Aorta (tissue), 5 donors: ENCODE measurements at places on chromosomes 16 and 17. TPM values are rescaled to one million over a fixed set of nuclear protein-coding genes. Genes with fewer than 3 reads are reported as not detected.

- no peak for DNase-seq
These were observed 6.1 kb upstream of the GAA start for GRCh38 chr17:80095038-80095843.

DNA sequence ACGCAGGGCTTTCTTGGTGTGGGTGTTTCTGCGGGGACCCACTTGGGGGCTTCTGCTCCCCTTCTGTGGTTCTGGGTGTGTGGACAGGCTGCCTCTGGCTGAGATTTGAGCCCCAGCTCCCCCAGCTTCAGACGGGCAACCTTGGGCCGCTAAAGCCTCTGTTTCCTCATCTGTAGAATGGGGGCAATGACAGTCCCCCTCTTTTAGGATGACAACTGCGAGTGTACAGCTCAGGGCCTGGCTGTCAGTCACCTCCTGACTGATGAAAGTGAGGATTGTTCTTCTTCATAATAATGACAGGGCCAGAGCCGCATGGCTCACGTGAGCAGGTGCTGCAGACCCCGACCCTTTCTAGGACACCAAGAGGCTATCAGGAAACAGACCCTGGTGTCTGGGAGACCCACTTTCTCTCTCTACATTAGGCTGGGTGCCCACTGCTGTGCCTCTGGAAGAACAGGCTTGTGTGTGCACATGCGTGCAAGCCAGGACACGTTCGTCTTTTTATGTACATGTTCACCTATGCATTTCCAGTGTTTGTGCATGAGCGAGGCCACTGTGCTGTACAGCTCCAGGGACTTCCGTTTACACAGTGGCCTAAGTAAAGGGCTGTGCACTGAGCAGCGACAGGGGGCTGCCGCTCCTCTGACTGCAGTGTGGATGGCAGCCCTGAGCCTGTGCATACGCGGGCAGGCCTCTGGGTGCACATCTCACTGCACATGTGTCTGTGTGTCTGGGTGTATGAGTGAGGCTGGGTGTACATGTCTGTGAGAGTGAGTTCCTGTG, 4.6 kb downstream of the SPNS3 start:
- DNase-seq, result no peak

GRCh38 chr16:84861671-84862070, 41.9 kb downstream of the CRISPLD2 start:
- no peak for DNase-seq

- no peak for DNase-seq
These were observed 200.8 kb downstream of the PRKCB start for GRCh38 chr16:24036614-24037013.

- peak; percentile 42 for DNase-seq
These were observed 24.6 kb downstream of the RPH3AL start for GRCh38 chr17:327971-328370.

GRCh38 chr16:63776034-63776433, 1345.8 kb downstream of the CDH11 start:
- DNase-seq, result no peak

KRT15 gene
- not detected for total RNA-seq

UTS2R gene
- not detected for total RNA-seq

DNA sequence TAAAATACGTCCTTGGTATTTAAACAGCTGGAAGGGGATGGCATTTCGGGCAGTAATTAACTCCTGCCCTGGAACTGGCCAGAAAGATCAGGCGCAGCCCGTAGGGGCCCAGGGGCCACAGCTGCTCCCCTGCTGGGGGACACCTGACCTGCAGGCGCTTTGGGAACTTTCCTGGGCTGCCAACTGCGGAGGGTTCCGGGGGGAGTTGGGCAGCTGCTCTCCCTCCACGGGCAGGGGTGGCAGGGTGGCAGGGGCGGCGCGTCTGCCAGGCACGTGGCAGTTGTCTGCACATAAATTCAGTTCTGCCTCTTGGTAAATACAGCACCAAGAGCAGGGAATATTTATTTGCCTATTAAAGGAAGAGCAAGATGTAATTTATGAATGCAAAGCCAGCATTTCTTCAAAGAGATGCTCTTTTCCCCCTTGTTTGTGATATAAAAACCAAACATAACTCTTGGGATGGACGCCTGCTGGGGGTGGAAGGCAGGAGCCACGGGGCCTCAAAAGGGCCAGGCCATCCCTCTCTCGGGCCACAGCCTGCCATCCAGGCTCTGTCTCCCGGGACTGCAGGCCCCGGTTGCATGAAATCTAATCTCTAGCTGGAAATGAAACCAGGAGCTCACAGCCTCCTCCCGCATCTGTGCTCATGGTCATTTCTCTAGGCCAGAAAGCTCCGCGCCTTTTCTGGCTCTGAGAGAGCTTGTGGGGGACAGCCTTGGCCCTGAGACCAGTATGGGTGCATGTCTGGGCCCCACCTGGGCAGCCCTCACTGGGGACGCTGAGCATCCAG, 29.9 kb upstream of the CHMP6 start:
- no peak for DNase-seq

GP1BA gene
- total RNA-seq, result 0.19 TPM

- DNase-seq, result no peak
These were observed 65.1 kb downstream of the NUP93 start for GRCh38 chr16:56795011-56795410.

DNA sequence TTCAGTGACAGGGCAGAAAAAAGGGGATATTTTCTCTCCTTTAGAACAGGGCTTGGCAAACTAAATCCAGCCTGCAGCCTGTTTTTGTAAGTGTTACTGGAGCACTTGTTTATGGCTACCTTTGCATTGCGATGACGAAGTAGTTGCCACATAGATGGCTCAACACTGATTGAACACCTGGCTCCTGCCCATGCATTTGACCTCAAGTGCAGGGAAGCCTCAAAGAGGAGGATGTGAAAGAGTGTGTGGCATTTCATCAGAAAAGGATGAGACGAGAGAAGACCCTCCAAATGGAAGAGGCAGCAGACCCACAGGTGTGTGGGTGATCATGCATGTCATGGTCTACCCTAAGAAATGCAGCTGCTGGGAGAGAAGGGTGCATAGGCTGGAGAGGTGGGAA, 32.7 kb upstream of the IRX5 start:
- DNase-seq, result no peak

DNA sequence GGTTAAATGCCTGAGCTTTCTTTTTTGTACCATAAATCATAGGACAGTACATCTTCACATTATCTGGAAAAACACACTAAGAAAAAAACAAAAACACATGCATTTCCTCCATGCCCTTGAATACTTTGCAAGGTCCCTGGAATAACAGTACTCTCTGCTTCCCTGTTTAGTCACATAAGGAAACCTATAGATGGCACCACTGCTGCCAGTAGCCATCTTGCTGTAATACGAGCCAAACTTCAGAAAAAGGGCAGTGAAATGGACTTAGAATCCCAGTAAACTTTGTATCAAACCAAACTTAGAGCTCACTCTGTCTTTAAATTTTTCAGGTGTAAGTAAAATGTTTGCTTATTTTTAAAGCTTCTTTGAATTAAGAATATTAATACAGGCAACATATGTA, 435.5 kb downstream of the KCNJ2 start:
- DNase-seq, result no peak

DNA sequence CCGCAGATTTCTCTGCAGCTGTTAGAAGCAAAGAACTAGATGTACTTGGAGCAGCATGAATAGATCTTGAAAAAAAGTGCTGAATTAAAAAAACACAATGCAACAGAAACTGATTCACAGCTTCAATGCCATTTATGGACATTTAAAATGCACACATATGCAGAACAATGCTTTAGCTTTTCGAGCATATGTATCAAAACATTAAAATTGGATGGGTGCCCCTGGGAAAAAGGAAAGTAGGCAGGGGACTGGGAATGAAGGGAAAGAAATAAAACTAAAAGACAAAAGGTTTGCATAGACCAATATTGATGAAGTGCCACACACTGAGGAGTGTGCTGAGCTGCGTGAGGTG, 5.0 kb downstream of the KCTD13 start:
- no peak for DNase-seq

PTX4 gene
- total RNA-seq, result 0.26 TPM

GRCh38 chr17:61362396-61362795, 37.2 kb upstream of the TBX2 start:
- no peak for DNase-seq

GRCh38 chr17:27855454-27855853, 37.7 kb downstream of the LYRM9 start:
- no peak for DNase-seq
